ENCODE measurements at places on chromosomes 3 and 15.

GRCh38 chr3:71998995-71999673 is 214.2 kb upstream of the PROK2 start:
- DNase-seq = no peak

DNA sequence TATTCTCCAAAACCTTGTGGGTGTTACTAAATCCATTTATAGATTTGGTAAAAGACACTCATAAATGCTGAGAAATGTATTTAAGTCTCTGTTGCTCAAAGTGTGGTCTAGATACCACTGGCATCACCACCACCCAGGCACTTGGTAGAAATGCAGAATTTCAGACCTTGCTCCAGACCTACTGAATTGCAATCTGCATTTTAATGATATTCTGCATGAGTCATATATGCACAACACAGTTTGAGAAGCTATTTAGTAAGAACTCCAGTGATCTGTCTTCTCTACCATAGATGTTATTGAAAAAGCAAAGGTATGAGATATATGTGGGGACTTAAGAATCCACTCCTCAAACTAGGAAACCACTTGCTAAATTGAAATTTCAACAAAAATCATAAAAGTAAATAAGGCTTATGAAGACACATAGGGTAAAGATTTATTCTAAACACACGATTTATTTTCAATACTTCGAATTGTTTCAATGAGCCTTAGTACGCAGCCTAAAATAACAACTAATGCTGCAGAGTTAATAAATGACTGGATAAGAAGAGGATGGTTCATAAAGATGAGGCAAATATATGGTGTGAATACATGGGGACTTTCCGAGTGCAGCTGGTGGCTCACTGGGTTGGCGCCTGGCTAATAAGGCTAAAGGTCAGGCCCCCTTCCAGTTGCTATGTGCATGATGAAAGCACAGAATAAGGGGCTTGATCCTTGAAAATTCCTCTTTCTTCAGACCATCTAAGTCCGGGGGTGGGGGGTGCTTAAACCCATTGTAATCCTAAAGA is 813.3 kb downstream of the NR2F2 start:
- DNase-seq = no peak

DNA sequence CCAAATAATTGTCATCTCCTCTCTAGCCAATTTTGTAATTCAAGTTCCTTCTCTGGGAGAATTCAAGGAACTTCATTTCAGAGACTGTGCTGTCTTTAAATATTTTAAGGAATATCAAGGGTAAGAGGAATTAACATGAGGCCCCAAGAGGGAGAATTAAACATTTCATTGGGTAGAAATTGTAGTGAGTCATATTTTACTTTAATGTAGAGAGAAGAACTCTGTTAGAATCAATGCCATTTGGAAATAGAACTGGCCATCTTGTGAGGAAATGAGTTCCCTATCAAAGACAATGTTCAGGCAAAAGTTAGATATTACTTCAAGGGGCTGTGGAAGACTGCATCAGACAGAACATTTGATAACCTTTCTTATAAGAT is 43.5 kb upstream of the TP63 start:
- DNase-seq = no peak

GRCh38 chr3:157098823-157099185 is 61.1 kb downstream of the CCNL1 start:
- DNase-seq = no peak

DNA sequence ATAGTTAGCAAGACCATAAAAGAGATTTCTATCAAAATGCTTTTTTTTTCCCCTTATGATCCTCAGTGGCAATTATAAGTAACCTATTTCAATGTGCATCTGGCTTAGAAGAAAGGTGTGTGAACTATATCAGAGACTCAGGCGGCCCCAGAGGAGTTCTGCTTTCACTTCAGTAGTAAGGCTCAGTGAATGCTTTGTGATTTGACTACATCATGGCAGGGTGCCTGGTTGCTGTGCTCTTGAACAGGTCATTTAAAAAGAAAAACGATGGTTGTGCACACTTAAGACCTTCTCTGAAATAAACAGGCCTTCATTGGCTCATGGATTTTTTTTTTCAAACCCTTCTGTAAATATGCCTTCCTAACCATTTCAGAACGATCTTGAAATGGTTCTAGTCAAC is 400.4 kb upstream of the RARB start:
- no peak for DNase-seq

DNA sequence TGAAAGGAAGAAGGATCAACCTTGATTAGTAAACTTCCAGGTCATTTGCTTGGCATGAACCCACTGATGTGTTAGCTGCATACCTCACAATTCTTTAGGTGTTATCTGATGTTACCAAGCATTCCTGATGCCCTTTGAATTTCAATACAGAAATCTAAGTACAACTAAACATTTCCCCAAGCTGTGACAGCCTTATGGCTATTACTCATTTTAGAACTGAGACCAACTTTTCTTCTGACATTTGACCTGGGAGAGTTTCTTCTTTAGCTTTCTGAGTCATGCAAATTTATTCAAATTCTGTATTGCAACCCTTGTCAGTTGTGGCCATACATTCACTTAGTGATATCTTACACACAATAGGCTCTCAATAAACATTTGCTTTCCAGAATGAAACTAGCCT is 124.3 kb downstream of the TIGIT start:
- no peak for DNase-seq

GRCh38 chr15:98282656-98283332 is 322.3 kb downstream of the ARRDC4 start:
- DNase-seq = no peak

GRCh38 chr15:99143655-99144610 is 39.1 kb downstream of the SYNM start:
- peak; percentile 66 for DNase-seq

DNA sequence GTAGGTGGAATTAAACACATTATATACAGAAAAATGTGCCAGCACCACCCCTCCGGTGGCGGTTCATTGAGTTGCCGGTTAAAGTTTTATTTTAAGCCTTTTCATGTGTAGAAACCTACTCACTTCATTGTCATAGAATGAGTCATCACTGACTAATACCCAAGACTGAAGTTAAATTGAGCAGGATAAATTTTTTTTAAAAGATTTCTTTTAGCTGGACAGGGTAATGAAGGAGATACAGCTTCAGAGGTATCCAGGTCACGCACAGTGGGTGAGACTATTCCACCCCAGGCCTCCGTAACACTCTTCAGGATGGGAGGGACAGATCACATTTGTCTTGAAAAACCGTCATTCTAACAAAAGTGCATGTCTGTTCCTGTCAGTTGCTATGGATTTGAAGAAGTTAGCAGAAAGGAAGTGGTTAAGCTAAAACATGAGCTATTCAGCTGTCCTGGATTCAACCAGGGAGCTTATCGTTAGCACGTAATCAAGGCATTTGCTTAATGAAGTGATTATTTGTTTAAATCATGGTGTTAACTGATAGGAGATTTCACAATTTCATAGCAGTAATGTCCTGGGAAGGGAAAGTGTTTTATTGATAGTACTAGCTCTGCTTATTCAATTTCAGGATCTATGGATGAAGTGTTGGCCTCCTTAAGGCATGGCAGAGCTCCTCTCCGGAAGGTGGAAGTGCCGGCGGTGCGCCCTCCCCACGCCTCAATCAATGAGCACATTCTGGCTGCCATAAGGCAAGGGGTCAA is 23.4 kb downstream of the WHAMM start:
- no peak for DNase-seq

DNA sequence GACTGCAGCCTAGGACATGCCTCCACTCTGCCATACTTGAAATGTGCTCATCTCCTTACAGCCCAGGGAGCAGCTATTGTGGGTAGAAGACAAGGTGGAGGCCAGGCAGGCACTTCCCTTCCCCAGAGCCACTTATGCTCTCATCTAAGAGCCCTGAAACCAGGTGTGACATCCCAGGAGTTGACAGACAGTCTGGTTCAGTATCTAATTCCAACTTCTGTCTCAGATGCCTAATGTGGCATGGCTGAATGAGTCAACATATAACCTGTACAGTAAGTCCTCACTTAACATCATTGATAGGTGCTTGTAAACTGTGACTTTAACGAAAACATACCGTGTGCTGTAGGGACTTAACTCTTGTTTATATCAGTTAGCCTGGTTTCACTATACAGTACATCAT is 1.2 kb upstream of the CAPN3 start:
- DNase-seq = no peak

- DNase-seq = no peak
Observed at GRCh38 chr15:50880206-50880605, 28.3 kb upstream of the AP4E1 start.

- DNase-seq = no peak
Observed at GRCh38 chr15:94265982-94266381, 34.6 kb downstream of the MCTP2 start.

DNA sequence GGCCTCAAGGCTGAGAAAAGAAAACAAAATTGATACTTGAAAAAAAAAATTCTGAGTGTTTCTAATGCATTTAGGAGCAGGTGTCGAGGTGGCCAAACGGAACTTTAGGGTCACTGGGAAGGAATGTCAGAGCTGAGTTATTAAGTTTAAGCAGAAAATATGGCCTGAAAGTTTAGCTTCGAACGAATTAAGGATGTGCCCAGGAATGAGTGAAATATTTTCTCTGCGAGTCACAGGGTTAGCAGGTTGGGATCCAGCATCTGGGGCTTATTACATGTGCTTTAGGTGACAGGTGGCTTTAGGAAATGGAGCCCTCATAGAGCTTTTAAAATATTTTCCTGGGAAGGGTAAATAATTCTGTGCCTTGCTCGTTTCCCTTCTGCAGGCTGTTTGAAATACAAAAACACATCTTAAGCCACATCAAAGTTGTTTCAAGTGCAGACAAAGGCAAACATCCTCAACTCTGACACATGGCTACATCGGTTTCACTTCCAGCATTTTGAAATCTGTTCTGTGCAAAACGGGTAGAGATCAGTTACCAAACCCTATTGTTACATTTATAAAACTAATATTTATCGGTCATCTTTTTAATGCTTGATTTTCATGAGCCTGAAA is 143.1 kb upstream of the ARRDC4 start:
- no peak for DNase-seq

- DNase-seq = no peak
Observed at GRCh38 chr3:151675858-151676615, 57.7 kb upstream of the AADACL2 start.

- no peak for DNase-seq
Observed at GRCh38 chr3:124814620-124815421, 72.3 kb downstream of the ITGB5 start.

DNA sequence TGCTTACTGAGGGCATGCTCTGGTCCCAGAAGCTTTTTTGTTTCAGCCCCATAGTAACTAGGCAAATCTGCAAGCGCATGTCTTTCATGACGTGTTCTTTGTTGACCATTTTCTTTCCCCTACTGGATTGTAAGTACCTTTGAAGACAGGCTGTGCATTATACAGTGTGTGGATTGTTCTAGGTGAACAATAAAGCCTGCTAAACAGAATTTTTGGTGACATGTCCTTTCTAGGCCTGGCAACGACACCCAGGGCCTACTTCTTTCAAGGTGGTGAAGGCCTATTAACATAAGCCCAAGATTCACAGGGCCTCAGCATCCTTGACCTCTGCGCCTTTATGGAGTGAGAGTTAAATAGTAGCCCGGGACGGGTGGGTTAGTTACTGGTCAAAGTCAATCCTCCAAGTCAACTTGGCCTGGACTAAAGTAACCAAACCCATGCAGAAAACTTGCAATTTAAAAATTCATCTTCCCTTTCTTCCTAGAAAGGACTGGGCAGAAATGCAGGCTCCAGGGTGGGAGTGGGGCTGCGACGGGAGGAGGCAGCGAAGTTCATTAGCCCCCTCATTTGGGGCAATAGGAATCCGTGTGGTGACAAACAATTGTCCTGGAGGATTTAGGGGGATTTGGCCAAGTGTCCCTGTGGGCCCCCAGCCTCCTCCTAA is 37.6 kb upstream of the TRIM71 start:
- no peak for DNase-seq

GRCh38 chr15:60006203-60006862 is 2.2 kb downstream of the FOXB1 start:
- peak; percentile 27 for DNase-seq

DNA sequence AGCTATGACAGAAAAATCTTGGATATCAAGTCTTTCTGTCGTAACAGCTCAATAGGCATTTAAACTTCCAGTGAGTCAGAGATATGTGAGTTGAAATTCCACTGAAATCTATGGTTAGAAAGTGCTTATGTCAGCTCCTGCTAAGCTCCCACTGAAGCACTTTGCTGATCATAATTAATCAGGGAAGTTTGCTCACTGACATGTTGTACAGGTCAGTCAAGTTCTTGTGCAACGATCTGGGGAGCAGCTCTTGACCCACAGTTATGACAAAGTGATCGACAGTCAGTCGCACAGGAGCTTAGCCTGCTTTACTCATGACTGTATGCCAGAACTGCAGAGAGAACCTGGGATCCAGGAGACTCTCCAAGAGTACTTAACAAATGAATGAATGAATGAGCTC is 453.5 kb downstream of the SOX2 start:
- no peak for DNase-seq

- DNase-seq = no peak
Observed at GRCh38 chr3:172270557-172271166, 177.6 kb downstream of the GHSR start.

DNA sequence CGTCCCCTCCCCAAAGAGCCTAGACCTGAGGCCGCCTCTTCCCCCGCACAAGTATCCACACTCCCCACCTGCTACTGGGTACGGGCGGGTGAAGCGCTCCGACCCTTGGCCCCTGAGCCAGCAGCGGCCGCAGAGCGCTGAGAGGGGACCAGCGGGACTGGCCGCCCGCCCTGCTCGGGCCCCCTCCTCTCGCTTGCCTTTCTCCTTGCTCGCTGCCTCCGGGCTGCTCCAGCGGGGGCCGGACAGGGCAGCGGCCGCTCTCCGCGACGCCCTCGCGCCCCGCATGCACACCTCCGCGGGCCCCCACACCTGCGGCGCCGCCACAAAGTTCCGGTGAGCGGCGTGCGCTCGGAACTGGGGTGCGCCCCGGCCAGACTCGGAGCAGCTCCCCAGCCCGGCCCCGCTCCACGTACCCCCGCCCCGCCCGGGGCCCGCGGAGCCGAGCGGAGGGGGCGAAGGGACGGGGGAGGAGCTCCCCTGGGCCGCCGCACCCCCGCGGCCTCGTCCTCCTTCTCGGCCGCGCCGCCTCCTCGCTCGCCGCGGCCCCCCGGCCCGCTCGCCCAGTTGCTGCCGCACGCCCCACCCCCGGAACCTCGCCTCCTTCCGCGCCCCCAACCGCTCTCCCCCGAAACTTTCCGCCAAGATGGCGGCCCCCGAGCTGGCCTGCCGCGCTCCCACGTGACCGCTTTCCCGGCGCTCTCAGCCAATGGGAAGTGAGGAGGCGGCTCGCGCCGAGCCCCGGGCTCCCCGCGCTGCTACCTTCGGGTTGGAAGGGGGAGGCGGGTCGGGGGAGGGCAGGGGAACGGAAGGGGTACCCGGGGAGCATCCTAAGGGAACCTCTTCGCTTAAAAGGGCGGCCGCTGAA is 704 bp downstream of the DLG1 start:
- DNase-seq = peak; percentile 89
